Activated CD4-positive, alpha-beta T cell treated with anti-CD3 and anti-CD28 coated beads, Interleukin-2, amount 10 ng/mL, durations not matched to agents 7 days and 5 days (primary cell): ENCODE measurements at places on chromosomes 6 and 20.

DNA sequence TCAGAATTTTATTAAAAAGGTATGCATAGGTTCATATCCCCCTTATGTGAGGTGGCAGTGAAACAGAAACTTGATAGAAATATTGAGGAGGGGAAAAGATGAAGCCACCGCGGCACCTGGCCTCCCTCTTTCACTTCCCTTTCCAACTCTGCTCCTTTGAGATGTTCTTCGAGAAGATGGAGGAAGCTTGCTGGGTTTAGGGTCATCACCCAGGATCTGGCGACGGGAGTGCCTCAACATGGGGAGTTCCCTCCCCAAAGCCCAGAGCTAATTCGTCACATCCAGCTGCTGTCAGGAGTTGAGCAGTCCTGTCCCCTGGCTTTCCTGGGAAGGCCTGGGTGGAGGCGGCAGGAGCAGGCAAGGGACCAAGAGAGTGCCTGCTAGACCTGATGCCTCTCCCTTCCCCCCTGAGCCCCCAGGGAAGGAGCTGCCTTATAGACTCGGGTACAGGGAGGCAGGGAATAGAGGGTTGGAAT lies 29.1 kb downstream of the RREB1 start:
- DNase-seq = no peak

DNA sequence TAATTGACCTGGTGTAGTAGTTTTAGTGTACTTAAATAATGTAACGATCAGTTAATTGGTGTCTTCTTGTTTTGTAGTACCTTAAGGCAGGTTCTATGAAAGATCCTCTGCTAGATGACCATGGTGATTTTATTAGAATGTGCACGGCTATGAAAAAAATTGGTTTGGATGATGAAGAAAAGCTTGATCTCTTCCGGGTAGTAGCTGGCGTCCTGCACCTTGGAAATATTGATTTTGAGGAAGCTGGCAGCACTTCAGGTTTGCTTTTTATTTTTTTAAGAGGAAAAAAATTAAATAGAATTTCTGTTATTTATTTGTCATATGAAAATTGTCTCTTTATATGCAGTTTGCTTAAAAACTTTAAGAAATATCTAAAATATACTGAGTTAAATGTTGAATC lies 99.2 kb downstream of the MYO6 start:
- DNase-seq = no peak

DNA sequence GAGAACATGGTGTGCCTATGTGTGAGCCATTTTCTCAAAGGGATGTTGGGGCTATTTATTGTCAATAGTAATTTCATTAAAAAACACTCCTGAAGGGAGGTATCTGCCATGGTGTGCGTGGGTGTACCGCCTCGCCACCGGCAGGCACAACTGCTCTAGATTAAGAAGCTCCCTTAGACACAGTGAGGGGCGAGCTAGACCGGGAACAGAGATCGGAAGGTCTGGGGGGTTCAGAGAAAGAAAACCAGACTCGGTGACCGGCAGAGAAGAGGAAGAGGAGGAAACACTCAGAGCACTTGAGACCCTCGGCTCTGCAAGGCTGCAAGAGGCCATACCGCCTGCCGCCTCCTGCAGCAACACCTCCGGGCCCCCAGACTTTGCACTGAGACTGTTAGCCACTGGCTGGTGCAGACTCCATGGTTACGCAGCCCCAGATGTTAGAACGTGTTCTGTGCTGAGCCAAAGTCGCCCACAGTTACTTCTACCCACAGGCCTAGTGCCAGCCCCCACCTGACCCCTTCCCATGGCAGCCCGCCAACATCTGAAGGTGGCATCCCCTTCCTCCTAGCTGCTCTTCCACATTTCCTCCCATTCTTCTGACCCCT lies 18.1 kb downstream of the PXDC1 start:
- no peak for DNase-seq

GRCh38 chr6:63573899-63574553 lies 1.7 kb downstream of the LOC128125822 start:
- peak; percentile 57 for DNase-seq

DNA sequence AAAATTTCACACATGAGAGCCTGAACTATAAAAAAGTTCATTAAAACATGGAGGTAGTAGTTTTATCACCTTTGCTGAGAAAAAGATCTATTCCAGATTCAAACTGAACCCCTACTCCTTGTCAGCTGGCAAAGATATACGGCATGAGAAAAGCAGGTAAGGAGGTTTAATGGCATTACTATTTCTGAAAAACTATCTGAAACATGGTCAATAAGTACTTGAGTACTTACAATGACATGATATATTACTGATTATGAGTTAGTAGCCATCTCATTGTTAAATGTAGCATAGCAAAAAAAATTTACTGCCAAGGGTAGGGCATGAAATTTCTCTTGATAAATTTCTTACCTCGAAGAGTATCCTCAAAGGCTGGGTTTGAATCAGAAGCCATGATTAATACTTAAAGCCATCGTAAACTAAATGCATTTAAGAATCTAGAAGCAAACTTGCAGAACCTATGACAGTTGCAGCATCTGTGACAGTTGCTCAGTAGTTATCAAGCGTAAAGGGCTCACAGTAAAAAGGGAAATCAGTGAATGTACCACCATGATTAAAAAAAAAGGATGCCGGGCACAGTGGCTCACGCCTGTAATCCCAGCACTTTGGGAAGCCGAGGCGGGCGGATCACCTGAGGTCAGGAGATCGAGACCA lies 8.7 kb downstream of the SLC17A5 start:
- no peak for DNase-seq

DNA sequence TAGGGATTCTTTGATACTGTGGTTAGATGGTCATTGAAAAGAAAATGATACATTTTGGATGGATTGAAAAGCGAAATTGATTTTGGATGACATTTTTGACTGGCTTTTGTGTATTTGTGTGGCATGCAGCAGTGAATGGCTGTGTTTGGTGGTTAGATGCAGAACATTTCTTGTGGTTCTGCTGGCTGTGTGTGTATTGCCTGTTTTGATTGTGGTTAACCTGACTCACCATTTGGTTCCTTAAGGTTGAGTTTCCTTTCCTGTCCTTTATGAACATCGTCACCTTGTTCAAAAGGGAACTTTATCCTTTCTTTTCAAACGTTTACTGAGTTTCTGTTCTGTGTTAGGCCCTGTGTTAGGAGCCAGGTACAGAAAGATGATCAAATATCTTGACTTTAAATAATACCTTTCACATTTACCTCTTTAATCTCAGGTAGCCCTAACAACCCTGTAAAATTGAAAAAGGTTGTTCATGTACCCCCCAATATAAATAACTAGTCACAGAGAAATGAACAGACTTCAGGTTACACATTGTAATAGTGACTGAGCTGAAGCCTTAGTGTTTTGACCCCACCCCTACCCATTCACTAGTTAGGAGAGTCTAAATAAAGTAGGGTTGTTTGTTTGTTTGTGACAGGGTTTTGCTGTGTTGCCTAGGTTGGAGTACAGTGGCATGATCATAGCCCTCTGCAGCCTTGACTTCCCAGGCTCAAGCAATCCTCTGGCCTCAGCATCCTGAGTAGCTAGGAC lies 23.8 kb downstream of the ANKS1A start:
- peak; percentile 66 for DNase-seq

DNA sequence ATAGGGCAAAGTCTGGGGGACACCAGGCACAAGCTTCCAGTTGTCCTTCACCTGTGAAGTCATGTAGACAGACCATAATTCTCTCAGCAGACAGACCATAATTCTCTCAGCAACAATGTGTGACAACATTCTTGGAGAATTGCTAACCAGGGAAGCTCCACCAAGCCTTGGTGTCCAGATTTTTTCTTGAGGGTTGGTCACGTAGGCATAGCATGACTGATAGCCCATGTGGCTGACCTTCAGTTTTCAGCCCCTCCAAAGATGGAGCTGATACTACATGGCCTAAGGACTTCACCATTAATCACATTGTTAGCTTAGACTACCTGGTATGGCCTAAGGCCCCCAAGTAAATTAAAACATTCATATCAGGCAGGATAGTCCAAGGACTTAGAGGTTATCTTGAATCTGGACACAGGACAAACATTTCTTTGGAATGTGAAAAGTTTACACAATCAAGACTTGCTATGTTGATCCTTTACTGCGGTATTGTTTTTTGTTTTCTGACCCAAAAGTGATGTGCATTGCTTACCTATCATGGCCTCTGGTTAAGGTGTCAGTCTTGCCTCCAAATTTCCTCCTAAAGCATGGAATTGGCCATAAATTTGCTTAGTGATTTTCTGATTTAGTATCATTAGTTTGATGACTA lies 76.9 kb downstream of the CEP57L1 start:
- DNase-seq = no peak

- DNase-seq = no peak
Measured at GRCh38 chr20:49320460-49320859, 42.6 kb upstream of the ZNFX1 start.

DNA sequence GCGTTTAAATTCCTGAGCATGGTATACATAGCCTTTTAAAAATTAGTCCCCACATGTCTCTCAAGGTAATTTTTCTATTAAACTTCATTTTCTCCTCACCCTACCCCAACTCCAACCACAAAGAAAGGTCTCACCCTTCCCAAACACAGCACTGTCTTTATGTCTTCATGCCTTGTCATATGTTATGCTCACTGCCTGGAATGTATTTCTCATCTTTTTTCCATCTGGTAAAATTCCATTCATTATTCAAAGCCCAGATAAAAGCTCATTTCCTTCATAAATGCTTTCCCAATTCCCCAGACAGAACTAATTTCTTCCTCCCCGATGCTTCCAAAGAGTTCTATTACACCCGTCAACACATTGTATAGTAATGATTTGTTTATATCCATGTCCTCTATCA lies 302.0 kb downstream of the ALDH8A1 start:
- no peak for DNase-seq

DNA sequence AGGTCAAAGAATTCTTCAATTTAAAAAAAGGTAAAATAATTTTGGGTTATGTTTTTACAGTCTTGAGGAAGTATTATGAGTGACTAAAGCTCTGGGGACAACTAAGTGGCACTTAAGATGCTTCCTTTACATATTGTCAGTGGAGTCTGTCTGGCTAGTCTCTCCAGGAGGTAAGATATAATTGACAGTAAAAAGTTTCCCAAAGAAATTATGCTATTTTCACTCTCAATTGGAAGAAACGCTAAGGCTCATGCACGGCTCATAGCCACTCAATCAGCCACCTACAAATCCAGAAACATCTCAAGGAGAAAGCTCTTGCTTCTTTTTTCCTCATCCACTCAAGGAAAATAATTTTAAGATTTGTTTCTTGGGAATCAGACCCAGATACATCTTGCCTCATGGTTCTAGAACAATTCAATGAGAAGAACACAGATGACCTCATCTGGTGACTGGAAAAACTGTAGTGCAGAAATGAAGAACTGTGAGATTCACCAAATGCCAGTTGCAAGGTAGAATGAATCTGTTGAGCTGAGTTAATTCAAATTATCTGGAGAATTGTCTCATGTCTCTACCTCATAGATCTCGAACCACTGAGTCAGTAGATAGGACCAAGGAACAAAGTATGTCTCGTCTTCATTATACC lies 252.9 kb downstream of the TPBG start:
- DNase-seq = no peak

- DNase-seq = no peak
Measured at GRCh38 chr20:24872291-24873024, 76.6 kb upstream of the CST7 start.

GRCh38 chr6:41411961-41412360 lies 76.6 kb downstream of the NCR2 start:
- DNase-seq = no peak

- no peak for DNase-seq
Measured at GRCh38 chr6:99099243-99099642, 151.5 kb upstream of the FBXL4 start.
